ENCODE measurements at places on chromosomes 2 and 18.

GRCh38 chr2:143051465-143051864 is 77.8 kb upstream of the ARHGAP15 start:
- no peak for DNase-seq

GRCh38 chr2:102139851-102140250 is 2.7 kb upstream of the IL1R1 start:
- DNase-seq = no peak

DNA sequence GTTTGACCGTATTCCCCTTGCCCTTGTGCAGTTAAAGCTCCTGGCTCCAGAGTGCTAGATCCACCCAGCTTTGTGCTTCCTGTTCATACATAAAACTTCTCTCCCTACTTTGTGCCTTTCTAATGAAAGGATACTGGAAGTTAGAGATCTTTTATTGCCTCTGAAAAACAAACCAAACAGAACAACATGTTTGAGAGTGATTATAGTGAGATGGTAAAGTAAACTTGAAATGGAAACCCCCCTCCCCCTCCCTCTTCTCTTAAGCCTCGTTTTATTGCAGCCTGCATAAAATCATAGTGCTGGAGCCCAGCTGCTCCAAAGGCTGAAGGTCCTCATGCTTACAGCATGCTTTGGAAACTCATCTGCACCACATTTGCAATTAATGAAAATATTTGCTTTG is 125.1 kb downstream of the TANC1 start:
- no peak for DNase-seq

- no peak for DNase-seq
Observed at GRCh38 chr2:104658144-104658835, 195.6 kb upstream of the POU3F3 start.

- no peak for DNase-seq
Observed at GRCh38 chr2:199810422-199811171, 40.4 kb downstream of the FTCDNL1 start.

DNA sequence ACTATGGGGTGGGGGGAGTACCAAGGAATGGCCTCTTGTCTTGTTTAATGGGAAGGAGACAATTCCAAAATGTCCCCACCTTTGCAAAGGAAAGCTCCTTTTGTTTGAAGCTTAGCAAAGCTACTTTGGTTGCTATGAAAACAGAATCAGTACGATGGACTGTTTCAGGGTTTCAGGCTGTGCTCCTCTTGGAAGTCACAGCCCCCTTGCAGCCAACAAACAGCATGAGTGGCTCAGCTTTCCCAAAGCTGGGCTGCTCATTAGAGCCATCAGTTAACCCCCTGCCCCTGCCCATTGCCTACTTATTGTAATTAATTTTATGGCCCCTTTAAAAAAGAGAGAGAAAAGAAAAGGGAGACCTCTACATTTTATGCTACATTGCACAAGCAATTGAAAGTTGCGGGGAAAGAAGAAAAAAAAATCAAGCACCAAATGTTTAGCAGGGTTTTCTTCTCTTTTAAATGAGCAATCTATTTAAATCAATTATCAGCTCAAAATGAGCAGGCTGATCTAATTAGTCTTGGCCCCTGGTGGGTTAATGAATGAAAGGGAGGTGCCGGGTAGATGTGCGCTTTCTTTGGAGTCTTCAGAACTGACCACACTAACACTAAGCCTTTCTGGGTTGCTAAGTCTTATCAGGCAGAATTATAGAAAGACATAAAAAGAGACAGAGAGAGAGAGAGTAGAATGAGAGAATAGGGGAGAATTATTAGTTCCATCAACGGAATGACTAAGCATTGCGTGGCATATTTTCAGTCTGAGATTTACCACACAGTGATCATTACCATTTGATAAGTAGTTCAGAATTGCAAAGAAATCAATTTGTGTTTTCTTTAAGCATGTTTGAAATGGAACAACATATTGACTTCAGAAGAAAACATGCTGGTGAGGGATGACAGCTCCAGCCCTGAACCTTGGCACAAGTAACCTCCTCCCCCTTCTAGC is 284.9 kb downstream of the INSIG2 start:
- DNase-seq = no peak

- no peak for DNase-seq
Observed at GRCh38 chr18:54734059-54734458, 94.2 kb upstream of the RAB27B start.

DNA sequence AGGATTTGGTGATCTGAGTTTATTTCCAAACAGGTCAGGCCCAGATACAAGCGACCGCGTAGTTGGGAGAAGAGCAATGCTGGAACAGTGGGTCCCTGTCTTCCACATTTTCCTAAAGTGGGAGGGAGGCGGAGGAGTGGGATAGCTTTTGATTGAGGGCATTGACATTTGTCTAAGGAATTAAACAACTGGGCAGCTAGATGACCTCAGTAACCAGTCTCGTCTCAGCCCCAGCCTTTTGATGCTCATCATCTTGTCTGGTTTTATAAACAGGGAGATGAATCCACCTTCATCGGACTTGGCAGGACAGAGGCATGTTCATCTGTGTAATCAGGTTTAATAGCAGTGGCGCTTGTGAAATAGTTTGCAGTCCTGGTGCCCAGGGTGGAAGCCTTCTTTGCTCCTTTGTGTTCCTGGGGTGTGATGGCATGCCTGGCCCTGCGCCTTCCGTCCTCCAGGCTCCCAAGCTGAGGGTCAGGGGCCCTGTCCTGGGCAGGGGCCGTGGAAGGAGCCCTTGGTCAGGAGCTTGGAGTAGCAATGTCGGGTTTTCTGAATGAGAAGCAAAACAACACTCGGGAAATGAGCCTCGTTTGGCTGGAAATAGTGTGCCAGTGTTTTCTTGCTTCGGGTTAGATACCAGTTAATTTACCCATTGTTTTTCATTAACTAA is 193.8 kb downstream of the FAM210A start:
- no peak for DNase-seq

GRCh38 chr2:149720615-149721014 is 133.0 kb upstream of the MMADHC start:
- no peak for DNase-seq

DNA sequence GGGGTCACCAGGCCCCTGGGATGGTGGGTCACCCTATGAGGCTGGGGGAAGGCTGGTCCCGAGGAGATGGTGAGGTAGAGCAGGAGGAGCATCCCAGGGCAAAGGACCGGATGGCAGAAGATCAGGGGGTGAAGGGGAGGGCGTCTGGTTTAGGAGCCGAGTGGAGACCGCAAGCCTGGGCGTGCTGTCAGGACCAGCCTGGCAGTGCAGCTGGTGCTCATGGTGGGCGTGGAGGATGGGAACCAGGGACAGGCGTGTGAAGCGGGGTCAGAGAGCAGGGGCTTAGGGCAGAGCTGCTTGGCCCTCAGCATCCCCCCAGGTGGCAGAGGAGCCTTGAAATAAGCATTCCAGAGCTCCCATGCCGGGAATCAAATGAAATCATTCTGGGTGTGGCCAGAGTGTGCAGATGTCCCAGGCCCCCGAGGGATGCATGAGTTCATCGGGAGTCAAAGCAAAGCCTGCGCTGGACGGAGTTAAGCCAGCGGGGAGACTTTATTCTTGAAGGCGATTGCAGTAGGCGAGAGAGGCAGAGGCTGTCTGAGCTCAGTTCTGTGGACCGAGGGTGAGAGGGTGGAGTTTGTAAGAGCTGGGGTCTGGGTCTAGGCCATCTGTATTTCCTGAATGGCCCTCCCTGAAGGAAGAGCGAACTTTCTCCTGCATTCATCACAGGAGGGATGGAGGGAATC is 33.1 kb upstream of the MBP start:
- no peak for DNase-seq

GRCh38 chr2:69965756-69966445 is 4.5 kb upstream of the ASPRV1 start:
- DNase-seq = no peak

DNA sequence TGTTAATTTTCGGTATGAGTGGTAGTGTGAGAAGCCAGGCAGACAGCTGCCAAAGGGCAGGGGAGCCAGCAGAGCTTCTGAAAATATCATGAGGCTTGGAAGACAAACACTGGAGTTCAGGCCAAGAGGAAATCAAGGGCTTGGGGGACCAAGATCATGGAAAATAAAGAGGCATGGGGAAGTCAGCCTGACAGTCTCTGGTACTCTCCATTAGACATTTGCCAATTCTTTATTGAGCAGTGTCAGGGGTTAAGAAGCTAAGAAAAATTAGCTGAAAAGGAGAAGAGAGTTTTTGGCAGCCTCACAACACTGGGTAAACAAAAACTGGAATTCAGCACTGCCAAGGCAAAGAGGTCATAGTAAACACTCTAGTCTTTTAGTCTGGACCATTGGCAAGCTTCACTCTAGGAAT is 612.7 kb downstream of the EPHA4 start:
- no peak for DNase-seq

- DNase-seq = no peak
Observed at GRCh38 chr2:20173496-20174402, 51.2 kb downstream of the SDC1 start.

DNA sequence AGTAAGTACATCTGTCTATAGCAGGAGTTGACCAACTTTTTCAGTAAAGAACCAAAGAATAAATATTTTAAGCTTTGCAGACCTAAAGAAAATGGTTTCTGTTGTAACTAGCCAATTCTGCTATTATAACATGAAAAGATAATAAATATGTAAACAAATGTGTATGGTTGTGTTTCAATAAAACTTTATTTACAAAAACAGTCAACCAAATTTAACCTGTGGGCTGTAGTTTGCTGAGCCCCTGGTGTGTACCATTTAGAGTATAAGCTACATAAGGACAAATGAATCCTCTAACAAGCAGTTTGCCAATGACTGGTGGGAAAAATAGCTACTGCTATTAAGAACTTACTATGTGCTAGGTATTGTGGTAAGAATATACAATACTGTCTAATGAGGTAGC is 79.4 kb downstream of the MAIP1 start:
- no peak for DNase-seq

DNA sequence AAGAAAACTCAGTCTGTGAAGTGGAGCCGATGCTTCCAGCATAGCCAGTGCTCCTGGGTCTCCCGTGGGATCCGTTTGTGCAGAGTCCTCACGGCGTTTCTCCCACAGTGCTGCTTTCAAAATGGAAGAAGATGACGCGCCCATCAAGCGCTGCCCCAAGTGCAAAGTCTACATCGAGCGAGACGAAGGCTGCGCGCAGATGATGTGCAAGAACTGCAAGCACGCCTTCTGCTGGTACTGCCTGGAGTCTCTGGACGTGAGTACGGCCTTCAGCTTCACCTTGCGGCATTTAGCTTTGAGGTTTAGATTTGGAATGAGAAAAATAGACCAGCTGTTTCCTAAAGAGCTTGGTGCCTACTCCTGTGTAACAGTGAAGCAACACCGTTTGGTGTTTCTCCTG is 107.0 kb downstream of the RNF144A start:
- DNase-seq = no peak

DNA sequence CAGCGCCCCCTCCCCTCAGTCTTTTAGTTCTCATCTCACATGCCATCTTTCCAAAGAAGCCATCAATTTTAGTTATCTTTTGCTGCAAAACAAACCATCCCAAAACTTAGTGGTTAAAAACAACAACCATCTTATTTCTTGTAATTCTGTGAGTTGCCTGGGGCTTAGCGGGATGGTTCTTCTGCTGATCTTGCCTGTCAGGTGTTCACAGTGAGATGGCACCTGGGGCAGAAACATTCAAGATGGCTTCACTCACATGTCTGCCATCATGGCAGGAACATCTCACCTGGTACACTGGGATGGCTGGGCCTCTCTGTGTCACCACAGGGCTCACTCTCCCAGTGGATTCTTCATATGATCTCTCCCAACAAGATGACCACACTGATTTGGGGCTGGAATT is 144.5 kb upstream of the MSH6 start:
- DNase-seq = no peak

- DNase-seq = no peak
Observed at GRCh38 chr2:240567872-240568677, at the start of gene RNPEPL1. TSS of gene RNPEPL1 (plus strand) at chr2:240568484. CDS start at chr2:240568587, 103 bp downstream.

GRCh38 chr2:26195040-26195984 is 22.4 kb downstream of the GAREM2 start:
- DNase-seq = no peak

DNA sequence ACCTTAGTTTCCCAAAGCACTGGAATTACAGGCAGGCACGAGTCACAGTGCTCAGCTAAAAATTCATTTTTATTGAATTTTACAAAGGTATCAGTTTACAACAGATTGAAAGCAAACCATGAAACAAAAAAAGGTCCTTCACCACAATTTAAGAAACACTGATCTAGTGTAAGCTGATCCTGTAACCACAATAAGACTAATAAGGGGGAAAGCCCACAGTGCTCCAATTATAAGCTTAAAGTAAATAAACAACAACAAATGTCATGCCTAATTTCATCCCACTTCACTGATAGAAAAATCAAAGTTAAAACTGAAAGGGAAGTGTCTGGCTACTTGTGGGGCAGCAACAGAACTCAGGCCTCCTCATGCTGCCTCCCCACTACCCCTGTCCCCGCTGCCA is 49.2 kb downstream of the ICA1L start:
- no peak for DNase-seq

DNA sequence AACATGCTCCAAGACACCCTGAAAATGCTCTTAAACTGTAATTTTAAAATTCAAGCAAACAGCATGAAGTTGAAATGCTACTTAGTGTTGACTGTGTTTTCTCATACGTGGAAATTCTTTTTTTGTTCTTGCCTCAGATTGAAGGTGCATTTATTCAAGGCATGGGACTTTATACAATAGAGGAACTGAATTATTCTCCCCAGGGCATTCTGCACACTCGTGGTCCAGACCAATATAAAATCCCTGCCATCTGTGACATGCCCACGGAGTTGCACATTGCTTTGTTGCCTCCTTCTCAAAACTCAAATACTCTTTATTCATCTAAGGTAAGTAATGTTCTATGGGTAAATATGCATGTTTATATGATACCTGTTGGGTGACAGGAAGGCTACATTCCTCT is 82.7 kb downstream of the AOX1 start:
- DNase-seq = no peak

- no peak for DNase-seq
Observed at GRCh38 chr18:27073404-27073830, 111.7 kb downstream of the CHST9 start.

DNA sequence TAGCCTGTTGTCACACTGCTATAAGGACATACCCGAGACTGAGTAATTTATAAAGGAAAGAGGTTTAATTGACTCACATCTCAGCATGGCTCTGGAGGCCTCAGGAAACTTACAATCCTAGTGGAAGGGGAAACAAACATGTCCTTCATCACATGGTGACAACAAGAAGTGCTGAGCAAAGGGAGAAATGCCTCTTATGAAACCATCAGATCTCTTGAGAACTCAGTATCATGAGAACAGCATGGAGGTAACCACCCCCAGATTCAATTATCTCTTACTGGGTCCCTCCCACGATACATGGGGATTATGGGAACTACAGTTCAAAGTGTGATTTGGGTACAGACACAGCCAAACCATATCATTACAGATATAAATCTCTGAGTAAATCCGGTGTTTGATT is 148.7 kb downstream of the PRPF40A start:
- DNase-seq = no peak
